ENCODE measurements at places on chromosomes 12 and 14.

- DNase-seq: no peak
Observed at GRCh38 chr12:75713434-75713833, 202.0 kb upstream of the KRR1 start.

GRCh38 chr12:57099766-57100165 lies 10.9 kb downstream of the NAB2 start:
- no peak for DNase-seq

- DNase-seq: no peak
Observed at GRCh38 chr14:102885737-102886447, 36.6 kb upstream of the AMN start.

- DNase-seq: no peak
Observed at GRCh38 chr12:49664591-49665239, 41.4 kb downstream of the PRPF40B start.

DNA sequence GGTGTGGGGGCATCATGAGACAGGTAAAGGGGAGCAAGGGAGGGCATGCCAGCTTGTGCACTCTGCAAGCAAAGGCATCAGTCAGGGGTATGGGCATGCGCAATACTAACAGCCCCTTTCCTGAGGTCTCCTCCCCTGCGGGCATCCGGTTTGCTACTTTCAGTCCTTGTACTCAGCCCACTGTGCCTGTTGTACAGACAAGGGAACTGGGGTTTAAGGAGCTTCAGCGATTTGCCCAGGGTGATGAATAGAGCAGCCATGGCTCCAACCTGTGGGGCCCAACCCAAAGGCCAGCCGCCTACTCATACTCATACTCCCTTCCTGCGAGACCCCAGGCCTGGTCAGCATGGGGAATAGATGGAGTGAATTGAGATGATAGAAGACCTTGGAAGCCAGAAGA lies 66.7 kb downstream of the GALNT16 start:
- no peak for DNase-seq

Data from activated CD4-positive, alpha-beta T cell treated with anti-CD3 and anti-CD28 coated beads for 4 hours (primary cell).